Gastroesophageal sphincter (tissue), 4 donors: ENCODE measurements at places on chromosomes 7 and 10. TPM values are rescaled to one million over a fixed set of nuclear protein-coding genes. Genes with fewer than 3 reads are reported as not detected.

GRCh38 chr7:121212036-121212435 is 116.8 kb upstream of the WNT16 start:
- no peak for ATAC-seq

- ATAC-seq, result no peak
These were observed 4.5 kb downstream of the LLCFC1 start for GRCh38 chr7:142943706-142944268.

GRCh38 chr7:102891693-102892261 is 21.0 kb upstream of the LRRC17 start:
- ATAC-seq, result peak; percentile 71

- ATAC-seq, result no peak
These were observed 24.8 kb upstream of the CYCS start for GRCh38 chr7:25149836-25150235.

DNA sequence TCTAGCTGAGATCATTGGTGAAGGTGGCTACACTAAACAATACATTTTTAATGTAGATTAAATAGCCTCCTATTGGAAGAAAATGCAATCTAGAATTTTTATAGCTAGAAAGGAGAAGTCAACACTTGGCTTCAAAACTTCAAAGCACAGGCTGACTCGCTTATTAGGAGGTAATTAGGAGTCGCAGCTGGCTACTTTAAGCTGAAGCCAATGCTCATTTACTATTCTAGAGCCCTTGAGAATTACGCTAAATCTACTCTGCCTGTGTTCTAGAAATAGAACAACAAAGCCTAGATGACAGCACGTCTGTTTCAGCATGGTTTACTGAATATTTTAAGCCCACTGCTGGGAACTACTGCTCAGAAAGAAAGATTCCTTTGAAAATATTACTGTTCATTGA is 101.6 kb upstream of the EEPD1 start:
- no peak for ATAC-seq

Gene RGS10
- total RNA-seq, result 36.9 TPM

Gene OR13A1
- total RNA-seq, result not detected
